ENCODE measurements at places on chromosomes 13 and 19.
A peak's percentile ranks its signal among the peaks of the same experiment; 100 is the strongest.

GRCh38 chr19:1302533-1303239, 17.0 kb downstream of the EFNA2 start:
- no peak for DNase-seq

- DNase-seq = no peak
Observed at GRCh38 chr13:81577601-81578195, 1236.8 kb upstream of the SPRY2 start.

GRCh38 chr13:50730496-50731351, 112.8 kb downstream of the DLEU7 start:
- no peak for DNase-seq

DNA sequence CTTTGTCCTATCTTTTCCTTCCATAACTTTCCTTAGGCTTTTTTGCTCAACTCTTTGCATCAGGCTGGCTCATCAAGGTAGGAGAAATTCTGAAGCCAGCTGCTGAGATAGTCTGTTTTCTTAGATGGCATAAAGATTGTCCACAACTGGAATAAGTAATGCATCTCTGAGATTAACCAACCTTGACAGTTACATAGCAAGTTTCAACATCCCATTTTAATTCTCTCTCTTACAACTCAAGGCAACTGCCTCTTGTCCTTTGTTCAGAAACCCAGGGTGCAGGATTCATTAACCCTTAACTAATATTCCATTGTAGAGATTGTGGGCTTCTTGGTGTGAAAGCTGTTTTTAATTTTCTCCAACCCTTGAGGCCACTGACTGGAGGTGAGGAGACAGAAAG, 239.2 kb downstream of the LACC1 start:
- no peak for DNase-seq

GRCh38 chr13:50277127-50277526, 261.9 kb downstream of the KCNRG start:
- no peak for DNase-seq

DNA sequence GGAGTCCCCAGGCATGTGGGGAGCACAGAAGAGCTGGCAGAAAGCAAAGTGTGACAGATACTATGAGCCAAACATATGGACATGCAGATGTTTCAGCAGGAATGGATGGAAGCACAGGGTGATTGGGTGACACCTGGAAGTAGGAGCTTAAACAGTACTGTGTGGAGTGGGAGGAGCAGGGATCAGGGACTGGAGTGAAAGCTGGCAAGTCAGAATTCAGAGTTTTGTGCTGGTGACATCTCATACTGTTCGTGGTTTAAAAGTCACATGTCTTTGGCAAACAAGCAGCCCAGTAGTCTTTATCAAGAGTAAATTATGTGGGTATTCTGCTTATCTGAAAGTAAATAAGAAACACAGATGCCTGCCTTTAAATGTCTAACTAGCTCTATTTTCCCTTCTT, 408.2 kb downstream of the COG6 start:
- no peak for DNase-seq

- peak; percentile 57 for DNase-seq
Observed at GRCh38 chr13:45781553-45782326, 69.8 kb downstream of the SIAH3 start.

DNA sequence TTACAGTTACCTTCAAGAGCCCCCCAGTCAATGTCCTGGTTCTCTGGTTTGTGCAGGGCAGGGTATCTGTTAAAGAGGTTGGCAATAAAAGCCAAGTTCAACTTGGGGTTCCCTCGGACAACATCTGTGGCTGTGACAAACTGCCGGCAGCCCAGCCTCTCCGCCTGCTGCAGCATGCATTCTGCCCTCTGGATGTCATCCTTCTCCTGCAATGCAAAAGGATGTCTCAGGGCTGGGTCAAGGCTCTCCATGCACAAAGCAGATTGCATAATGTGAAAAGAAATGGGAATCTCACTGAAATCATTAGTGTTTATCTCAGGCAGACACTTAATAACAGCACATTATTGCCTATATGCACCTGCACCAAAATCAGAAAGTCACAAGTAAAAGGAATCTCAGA, 35.1 kb downstream of the LCP1 start:
- DNase-seq = no peak

DNA sequence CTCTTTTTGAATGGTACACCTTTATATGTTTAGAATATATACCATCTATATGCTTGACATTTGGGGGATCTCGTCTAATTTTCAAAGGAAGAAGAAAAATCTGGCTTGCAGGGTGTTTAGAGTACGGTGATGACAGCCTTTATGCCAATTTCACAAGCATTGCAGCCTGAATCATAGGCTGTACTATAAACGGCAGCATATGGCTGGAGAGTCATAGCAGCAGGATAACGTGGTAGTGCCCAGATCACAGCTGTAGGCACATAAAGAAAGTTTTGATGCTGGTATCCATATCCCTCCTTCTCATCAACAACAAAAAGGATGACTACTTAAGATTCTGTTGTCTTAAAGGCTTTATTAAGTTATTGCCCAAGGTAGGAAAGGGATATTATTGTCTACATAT, 253.0 kb downstream of the PCDH9 start:
- no peak for DNase-seq
